Hepatocyte (in vitro differentiated cells): ENCODE measurements at places on chromosomes 12 and 14. TPM values are rescaled to one million over a fixed set of nuclear protein-coding genes. Genes with fewer than 3 reads are reported as not detected.

The KRT7 gene
- 12.6 and 27.1 TPM in 2 replicates for total RNA-seq

DNA sequence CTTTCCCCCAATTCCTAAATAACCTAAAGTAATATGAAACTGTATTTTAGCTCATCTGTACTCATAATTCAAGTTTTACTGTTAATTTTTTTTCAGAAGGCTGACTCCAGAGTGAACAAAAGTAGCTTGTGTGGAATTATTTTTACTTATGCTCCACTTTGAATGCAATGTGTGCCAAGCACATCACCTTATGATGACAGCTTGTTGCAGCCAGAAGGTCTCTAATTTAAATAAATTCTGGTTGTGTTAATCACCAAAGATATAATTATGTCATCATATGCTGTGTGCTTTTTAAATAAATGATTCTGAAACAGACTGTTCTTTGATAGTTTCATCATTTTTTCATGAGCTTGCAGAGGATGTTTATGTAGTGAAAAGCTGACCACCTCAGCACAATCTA is 283.1 kb downstream of the TMEM117 start:
- no peaks in the 10 kb centered on the region for H3K4me1 ChIP-seq
- no peaks in the 10 kb centered on the region for H3K36me3 ChIP-seq
- H3K4me3 ChIP-seq = no peak overlapping the region
- H3K27me3 ChIP-seq = no peaks in the 10 kb centered on the region

The MAP1LC3B2 gene
- 0.60 TPM in 1 of 2 replicates, not detected in the other for total RNA-seq

The CLMN gene
- total RNA-seq = 12.0 and 15.7 TPM in 2 replicates

- peaks cover 39% of the 10 kb centered on the region for H3K4me1 ChIP-seq
- no peak for DNase-seq
- peak overlapping the region; percentile 13 for H3K4me3 ChIP-seq
- H3K36me3 ChIP-seq = no peaks in the 10 kb centered on the region
- no peak overlapping the region for H3K27ac ChIP-seq
Measured at GRCh38 chr12:48979602-48980388, 1.7 kb downstream of the WNT1 start.

DNA sequence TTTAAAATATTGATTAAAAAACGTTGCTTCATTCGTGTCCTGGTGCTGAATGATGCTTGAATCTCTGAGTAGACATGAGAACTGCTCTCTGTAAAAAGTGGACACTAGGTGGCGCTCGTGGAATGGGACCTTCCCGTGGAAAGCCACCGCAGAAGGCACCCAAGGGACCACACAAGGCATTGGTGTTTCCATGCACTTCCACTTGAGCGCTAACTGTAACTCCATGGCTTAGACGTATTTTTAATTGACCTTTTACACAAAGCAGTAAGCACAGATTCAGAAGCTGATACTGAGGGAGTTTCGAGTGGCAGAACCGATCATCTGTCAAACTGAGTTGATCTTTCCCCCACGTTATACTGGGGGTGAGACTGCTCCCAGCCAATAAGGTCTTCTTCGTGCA is 135.3 kb downstream of the PRKCH start:
- H3K36me3 ChIP-seq = no peaks in the 10 kb centered on the region
- H3K27me3 ChIP-seq = no peaks in the 10 kb centered on the region
- no peak overlapping the region for H3K27ac ChIP-seq
- no peaks in the 10 kb centered on the region for H3K4me1 ChIP-seq
- H3K4me3 ChIP-seq = no peak overlapping the region

DNA sequence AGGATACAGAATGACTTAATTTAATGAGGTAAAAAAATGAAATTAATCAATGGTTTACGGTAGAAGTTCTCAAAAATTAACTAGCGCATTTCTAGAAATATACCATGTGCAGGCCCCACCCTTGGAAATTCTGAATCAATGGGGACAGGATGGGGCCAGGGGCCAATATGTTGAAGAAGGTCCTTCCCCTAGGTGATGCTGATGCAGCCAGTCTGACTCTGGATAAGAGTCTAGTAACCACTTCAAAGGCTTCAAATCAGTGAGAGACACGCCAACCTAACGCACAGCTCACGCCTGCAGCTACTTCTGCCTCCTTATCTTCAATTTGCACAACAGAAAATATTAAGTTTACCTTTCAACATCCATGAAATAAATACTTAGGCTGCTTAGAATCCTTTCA is 14.9 kb downstream of the GIT2 start:
- H3K4me1 ChIP-seq = no peaks in the 10 kb centered on the region
- no peak for DNase-seq
- peaks cover 5% of the 10 kb centered on the region for H3K36me3 ChIP-seq
- no peak overlapping the region for H3K27ac ChIP-seq
- H3K4me3 ChIP-seq = no peak overlapping the region
- no peaks in the 10 kb centered on the region for H3K27me3 ChIP-seq

The PLEKHG7 gene
- 0.16 and 0.17 TPM in 2 replicates for total RNA-seq

The ENDOU gene
- 0.30 and 1.8 TPM in 2 replicates for total RNA-seq

GRCh38 chr12:10358131-10358530 is 31.7 kb downstream of the KLRK1 start:
- DNase-seq = no peak
- H3K27me3 ChIP-seq = no peaks in the 10 kb centered on the region
- no peak overlapping the region for H3K4me3 ChIP-seq
- no peak overlapping the region for H3K27ac ChIP-seq
- H3K4me1 ChIP-seq = peaks cover 20% of the 10 kb centered on the region
- no peaks in the 10 kb centered on the region for H3K36me3 ChIP-seq

DNA sequence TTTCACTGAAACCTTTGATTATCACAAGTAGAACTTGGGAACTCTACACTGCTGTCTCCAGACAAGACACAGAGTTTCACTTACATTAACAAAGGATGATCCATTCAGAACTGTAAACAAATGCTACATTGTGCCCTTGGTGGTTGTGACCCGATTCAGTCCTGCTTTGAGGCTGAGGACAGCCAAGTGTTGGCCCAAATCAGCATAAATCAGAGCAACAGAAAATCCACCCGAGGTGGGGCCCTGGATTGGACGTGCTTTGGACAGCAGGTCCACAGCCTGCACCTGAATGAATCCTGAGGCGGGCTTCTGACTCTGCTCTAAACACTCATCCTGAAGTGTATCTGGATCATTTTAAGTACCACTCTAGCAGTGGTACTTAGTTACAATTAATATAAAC is 68.8 kb downstream of the PPP2R5C start:
- H3K27ac ChIP-seq = no peak overlapping the region
- no peaks in the 10 kb centered on the region for H3K36me3 ChIP-seq
- DNase-seq = no peak
- no peaks in the 10 kb centered on the region for H3K4me1 ChIP-seq

DNA sequence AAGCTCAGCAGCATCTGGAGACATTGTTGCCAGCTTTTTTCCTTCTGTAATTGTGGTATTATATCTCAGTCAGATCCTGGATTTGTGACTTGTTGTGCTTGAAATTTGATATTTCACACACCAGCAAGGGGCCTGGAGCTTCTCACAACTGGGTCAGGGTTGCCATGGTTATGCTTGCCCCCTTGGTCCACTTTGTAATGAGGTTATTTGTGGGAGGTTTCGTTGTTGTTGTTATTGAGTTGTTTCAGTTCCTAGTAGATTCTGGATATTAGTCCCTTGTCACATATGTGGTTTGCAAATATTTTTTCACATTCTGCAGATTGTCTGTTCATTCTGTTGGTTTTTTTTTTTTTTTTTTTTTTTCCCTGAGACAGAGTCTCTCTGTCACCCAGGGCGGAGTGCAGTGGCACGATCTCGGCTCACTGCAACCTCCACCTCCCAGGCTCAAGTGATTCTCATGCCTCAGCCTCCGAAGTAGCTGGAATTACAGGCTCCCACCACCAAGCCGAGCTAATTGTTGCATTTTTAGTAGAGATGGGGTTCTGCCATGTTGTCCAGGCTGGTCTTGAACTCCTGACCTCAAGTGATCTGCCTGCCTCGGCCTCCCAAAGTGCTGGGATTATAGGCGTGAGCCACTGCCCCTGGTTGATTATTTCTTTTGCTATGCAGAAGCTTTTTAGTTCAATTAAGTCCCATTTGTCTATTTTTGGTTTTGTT is 80.6 kb upstream of the ETV6 start:
- no peaks in the 10 kb centered on the region for H3K4me1 ChIP-seq
- H3K4me3 ChIP-seq = no peak overlapping the region
- H3K27me3 ChIP-seq = no peaks in the 10 kb centered on the region
- no peak overlapping the region for H3K27ac ChIP-seq
- H3K36me3 ChIP-seq = no peaks in the 10 kb centered on the region

The HOXC4 gene
- 1.5 and 2.1 TPM in 2 replicates for total RNA-seq

- no peaks in the 10 kb centered on the region for H3K36me3 ChIP-seq
Measured at GRCh38 chr12:107094183-107094448, 767 bp upstream of the CRY1 start.

GRCh38 chr12:105334582-105334981 is 4.1 kb downstream of the C12orf75 start:
- no peaks in the 10 kb centered on the region for H3K27me3 ChIP-seq
- H3K4me3 ChIP-seq = no peak overlapping the region
- DNase-seq = no peak
- H3K4me1 ChIP-seq = peaks cover 22% of the 10 kb centered on the region

The CRY1 gene
- 27.7 and 34.6 TPM in 2 replicates for total RNA-seq

DNA sequence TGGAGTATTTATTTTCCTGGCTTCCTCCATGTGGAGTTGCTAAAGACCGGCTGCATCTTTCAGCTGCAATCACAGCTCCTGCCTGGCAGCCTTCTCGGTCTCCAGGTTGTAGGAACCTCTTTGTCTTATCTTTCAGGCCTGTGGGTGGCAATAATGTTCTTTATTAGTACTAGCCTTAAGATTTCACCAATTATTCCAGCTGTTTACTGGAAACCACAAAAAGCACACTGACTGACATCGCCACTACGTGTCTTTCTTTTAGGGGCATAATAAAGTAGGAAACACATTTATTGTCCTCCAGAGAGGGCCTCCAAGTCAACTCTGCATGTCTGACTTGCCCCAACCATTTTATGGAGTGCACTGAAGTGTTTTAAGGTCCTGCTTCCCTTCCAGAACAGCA is 1116.5 kb upstream of the TMEM132C start:
- no peaks in the 10 kb centered on the region for H3K36me3 ChIP-seq
- no peak overlapping the region for H3K27ac ChIP-seq
- H3K27me3 ChIP-seq = no peaks in the 10 kb centered on the region
- no peak overlapping the region for H3K4me3 ChIP-seq
- no peak for DNase-seq
- no peaks in the 10 kb centered on the region for H3K4me1 ChIP-seq

The CACNA1C gene
- 3.8 and 4.0 TPM in 2 replicates for total RNA-seq

DNA sequence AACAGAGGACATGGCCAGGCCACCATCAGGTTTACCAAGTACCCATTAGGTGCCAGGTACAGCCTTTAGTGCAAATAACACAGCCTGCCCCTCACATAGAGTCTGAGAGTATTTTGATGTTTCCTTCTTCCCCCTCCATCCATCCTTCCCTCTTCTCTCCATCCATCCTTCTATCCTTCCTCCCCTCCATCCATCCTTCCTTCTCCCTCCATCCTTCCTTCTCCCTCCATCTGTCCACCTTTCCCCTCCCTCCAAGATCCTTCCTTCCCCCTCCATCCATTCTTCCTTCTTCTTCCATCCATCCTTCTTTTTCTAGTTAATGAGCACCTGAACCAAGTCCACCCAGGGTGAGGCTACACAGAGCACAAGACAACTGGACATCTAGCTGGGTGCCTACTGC is 39.8 kb downstream of the ITPK1 start:
- no peak for DNase-seq
- no peak overlapping the region for H3K4me3 ChIP-seq
- no peaks in the 10 kb centered on the region for H3K27me3 ChIP-seq
- H3K36me3 ChIP-seq = no peaks in the 10 kb centered on the region
- H3K27ac ChIP-seq = no peak overlapping the region

The TSPAN9 gene
- 35.3 and 38.6 TPM in 2 replicates for total RNA-seq

The CCDC197 gene
- not detected in 2 replicates for total RNA-seq

The IGF1 gene
- 9.7 and 10.0 TPM in 2 replicates for total RNA-seq

The PKP2 gene
- 58.0 and 60.0 TPM in 2 replicates for total RNA-seq

GRCh38 chr12:54437243-54437642 is 18.2 kb upstream of the ITGA5 start:
- no peak for DNase-seq
- H3K36me3 ChIP-seq = no peaks in the 10 kb centered on the region
- H3K27me3 ChIP-seq = no peaks in the 10 kb centered on the region
- no peak overlapping the region for H3K4me3 ChIP-seq

The DENND5B gene
- total RNA-seq = 24.9 and 26.7 TPM in 2 replicates

DNA sequence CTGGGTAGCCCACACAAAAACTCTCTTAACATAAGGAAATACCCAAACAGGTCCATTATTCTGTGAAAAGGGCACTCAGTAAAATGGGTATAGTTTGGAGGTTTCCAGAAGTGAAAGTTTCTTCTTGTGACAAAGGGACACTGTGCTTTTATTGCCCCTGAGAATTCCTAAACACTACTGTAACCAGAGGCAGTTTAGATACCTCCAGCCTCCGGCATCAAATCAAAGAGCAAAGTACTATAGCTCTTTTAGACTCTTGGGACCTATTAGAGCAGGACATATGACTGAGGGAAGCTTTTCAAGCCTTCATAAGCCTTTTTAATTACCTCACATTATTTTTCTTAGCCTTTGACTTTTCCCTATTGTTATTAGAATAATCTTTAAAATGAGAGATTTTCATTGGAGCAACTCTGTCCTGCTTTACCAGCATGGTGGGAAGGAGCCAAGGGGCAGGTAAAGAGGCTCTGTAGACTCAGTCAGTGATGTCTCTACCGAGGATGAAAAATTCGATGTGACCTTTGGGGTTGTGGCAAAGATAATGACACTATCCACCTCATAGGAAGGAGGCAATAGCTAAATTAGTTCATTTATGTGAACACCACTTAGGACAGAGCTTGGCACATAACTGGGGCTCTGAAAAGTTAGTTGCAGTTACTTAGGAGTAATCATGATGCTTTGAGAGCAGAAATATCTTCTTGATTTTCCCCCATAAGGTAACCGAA is 85.1 kb downstream of the IFNG start:
- DNase-seq = no peak
- no peaks in the 10 kb centered on the region for H3K27me3 ChIP-seq
- no peaks in the 10 kb centered on the region for H3K36me3 ChIP-seq
- H3K27ac ChIP-seq = no peak overlapping the region

GRCh38 chr14:35435177-35435576 is 30.6 kb upstream of the NFKBIA start:
- no peaks in the 10 kb centered on the region for H3K4me1 ChIP-seq
- H3K4me3 ChIP-seq = no peak overlapping the region
- DNase-seq = no peak
- no peak overlapping the region for H3K27ac ChIP-seq
